ENCODE measurements at places on chromosomes 4 and X. TPM values are rescaled to one million over a fixed set of nuclear protein-coding genes. Genes with fewer than 3 reads are reported as not detected.

DNA sequence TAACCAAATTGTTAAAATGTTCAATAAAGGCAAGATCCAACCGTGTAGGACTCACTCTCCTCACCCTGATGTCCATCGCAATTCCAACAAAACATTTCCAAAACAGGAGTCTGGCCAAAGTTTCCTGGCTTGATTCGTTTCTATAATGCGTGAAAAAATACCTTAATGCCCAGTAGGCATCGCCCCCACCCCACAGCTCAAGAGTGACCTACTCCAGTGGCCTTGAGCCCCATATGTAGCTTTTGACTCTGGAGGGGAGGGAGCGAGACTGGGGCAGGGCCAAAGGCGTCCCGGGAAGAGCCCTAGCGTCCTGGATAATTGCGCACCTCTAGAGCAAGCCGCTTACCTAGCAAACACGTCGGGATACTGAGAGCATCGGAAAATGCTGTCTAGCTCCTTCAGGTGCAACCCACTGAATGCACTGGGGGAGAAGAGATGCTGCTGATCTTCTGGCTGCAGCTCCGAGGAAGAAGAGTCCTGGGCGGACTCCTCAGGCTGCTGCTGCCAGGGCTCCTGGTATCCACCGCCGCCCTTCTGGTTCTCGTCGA, 55.6 kb upstream of the NKAP start:
- DNase-seq = no peak
- no peaks in the 10 kb centered on the region for H3K36me3 ChIP-seq
- H3K4me1 ChIP-seq = no peaks in the 10 kb centered on the region
- no peak overlapping the region for H3K27ac ChIP-seq
- no peak overlapping the region for H3K4me3 ChIP-seq

DNA sequence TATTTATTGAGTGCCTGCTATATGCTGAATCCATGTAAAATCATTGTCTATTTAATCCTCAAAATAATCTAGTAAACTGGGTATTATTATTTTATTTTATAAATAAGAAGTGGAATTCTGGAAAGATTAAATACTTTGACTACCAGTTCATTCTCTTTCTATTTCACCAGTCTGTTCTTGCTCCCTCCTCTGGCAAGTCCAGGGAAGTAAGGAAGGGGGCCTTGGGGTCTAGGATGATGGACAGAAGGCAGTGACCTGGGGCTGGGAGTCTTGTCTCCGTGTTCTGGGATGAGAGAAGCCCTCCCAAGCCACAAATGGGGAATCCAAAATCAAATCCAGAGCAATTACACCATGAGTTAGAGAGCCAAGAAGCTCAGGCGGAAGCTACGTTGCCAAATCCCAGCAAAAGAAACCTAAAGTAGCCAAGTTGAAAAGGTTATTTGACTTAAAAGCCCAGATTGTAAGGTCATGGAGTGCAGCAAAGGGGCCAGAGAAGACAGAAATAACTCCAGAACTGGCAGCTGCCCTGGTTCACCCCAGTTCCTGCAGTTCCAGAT, 28.3 kb upstream of the PARM1 start:
- no peaks in the 10 kb centered on the region for H3K27me3 ChIP-seq
- no peak for DNase-seq
- H3K4me1 ChIP-seq = no peaks in the 10 kb centered on the region
- H3K36me3 ChIP-seq = no peaks in the 10 kb centered on the region
- H3K27ac ChIP-seq = no peak overlapping the region
- no peak overlapping the region for H3K4me3 ChIP-seq

GRCh38 chr4:1026115-1026514, 14.7 kb downstream of the FGFRL1 start:
- no peak overlapping the region for H3K27ac ChIP-seq
- DNase-seq = peak; percentile 65
- peaks cover 14% of the 10 kb centered on the region for H3K4me1 ChIP-seq
- no peaks in the 10 kb centered on the region for H3K36me3 ChIP-seq
- H3K27me3 ChIP-seq = no peaks in the 10 kb centered on the region
- H3K4me3 ChIP-seq = no peak overlapping the region

DNA sequence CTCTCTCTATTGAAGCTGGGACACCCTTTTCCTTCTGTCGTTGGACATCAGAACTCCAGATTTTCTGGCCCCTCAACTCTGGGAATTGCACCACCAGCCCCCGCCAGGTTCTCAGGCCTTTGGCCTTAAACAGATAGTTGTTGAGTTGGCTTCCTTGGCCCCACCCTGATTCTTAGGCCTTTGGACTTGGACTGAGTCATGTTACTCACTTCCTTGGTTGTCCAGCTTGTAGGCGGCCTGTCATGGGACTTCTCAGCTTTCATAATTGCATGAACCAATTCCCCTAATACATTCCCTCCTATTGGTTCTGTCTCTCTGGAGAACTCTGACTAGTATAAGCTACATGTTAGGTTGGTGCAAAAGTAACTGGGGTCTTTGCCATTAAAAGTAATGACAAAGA, 195.7 kb downstream of the GPAT3 start:
- H3K27me3 ChIP-seq = no peaks in the 10 kb centered on the region
- H3K36me3 ChIP-seq = no peaks in the 10 kb centered on the region
- H3K4me3 ChIP-seq = no peak overlapping the region
- no peak for DNase-seq
- H3K27ac ChIP-seq = no peak overlapping the region

DNA sequence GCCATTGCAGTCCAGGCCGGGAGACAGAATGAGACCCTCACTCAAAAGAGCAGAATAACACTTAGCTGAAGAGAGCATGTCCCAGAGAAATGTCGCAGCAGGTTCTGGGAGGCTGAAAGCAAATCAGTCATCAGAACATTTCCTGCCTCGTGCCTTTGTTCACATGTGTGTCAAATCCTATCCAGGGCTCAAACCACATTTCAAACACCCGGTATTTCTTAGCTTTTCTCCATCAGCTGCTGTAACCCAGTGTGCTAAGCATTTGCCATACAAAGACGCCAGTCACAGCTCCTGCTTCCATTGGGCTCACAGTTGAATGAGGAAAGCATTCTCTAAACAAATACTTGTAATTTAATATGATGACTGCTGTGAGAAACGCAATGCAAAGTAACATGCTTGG, 6.0 kb downstream of the PALLD start:
- H3K27me3 ChIP-seq = no peaks in the 10 kb centered on the region
- H3K4me3 ChIP-seq = no peak overlapping the region
- peaks cover 9% of the 10 kb centered on the region for H3K4me1 ChIP-seq

GRCh38 chr4:126701756-126702155, 931.0 kb upstream of the INTU start:
- H3K4me3 ChIP-seq = no peak overlapping the region
- H3K36me3 ChIP-seq = no peaks in the 10 kb centered on the region
- no peaks in the 10 kb centered on the region for H3K4me1 ChIP-seq
- H3K27me3 ChIP-seq = peaks cover 2% of the 10 kb centered on the region
- H3K27ac ChIP-seq = no peak overlapping the region

Gene PAGE2B
- polyA plus RNA-seq = not detected

Gene TCEAL5
- polyA plus RNA-seq = not detected

Gene SPACA5
- not detected for polyA plus RNA-seq

Measured in cardiac muscle cell (in vitro differentiated cells and primary cell).